Fibroblast of mammary gland (primary cell): ENCODE measurements at places on chromosomes 5 and 9.
A peak's percentile ranks its signal among the peaks of the same experiment; 100 is the strongest.

- DNase-seq, result no peak
Observed at GRCh38 chr5:119243888-119244287, 111.9 kb upstream of the TNFAIP8 start.

DNA sequence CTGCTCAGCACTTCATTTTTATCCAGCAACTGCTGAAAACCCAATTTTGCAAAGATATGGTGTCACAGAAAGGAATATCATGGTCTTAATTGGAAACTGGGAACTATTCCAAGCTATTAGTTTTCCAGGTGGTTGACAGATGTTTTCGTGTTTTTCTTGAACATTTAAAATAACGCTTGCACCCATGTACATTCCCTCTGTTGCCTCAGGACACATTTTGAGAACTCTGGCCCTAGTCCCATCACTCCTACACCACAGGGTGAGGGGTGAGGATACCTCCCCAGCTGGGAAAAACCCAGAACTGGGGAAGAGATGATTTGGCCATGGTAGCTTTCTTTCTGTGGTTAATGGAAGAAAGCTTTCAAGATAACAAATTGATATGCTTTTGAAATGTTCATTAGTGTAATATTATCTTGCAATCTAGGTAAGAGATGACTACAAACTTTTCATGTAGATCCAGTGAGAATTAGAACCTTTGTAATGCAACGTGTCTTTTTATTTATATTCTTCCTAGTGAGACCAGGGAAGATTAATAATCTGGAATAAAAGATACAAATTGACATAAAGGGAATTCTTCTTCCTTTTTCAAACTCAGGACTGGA lies 627.0 kb downstream of the RAB3C start:
- DNase-seq, result peak; percentile 77

- no peak for DNase-seq
Observed at GRCh38 chr5:75324791-75325190, 12.2 kb upstream of the HMGCR start.

- no peak for DNase-seq
Observed at GRCh38 chr5:180400416-180400815, 47.3 kb upstream of the GFPT2 start.
